Stimulated activated CD8-positive, alpha-beta memory T cell treated with anti-CD3 and anti-CD28 coated beads, Interleukin-4, amount 100 ng/mL, for 24 hours (primary cell): ENCODE measurements at places on chromosomes 1 and 21.
A peak's percentile ranks its signal among the peaks of the same experiment; 100 is the strongest.

DNA sequence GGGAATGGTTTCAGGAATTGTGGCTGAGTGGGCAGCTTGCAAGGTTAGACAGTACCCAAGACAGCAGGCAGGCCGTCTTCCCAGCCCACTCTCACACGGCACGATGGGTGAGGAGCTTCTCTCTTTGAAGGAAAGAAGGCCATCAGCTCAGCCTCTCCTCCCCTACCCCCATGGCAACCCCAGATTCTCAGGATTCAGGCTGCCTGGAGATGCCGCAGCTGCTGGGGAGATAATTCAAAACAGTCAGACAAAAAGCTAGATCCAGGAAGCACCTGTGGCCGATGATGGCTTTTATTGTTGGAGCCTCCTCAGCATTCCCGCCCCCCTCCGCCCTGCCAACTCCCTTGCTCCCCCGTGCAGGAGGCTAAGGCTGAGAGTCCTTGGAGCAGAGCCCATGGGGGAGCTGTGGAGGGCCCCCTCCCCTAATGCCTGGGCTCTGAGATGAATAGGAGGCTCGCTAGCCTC lies 220.5 kb downstream of the TRABD2B start:
- DNase-seq: no peak

DNA sequence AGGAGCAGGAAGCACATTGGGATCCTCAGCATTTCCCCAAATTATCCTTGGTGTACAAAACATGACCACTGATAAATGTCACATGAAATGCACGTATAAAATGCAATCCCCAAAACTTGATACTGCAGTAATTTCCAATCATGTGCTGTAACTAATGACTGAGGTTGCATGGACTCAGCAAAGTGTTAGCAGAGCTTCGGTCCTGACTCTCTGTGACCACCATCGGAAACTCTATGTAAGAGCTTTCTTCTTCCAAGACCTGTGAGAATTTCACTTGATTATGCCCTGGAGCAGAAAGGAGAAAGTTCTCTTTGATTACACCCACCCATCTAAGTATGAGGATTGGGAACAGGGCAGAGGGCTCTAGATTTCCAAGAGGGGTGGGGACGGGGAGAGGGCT lies 908 bp downstream of the CD53 start:
- DNase-seq: no peak

DNA sequence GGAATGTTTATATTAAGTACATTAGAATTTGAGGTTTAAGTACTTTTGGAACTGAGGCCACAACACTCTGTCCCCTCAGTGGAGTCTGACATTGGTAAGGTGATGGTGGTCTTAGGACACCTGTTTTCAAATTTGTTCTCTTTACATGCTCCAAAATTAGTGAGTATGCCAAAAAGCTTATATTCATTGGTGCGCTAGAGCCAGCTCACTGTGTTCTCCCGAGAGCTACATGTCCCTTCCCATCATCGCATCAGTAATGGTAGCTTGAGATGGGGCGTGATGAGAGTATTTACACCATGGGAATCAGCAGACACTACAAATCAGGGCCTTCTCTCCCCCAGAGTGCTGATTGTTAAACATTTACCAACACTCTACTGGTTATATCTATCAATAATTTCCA lies 19.5 kb downstream of the ETS2 start:
- DNase-seq: no peak

GRCh38 chr1:54980046-54980527 lies 341 bp upstream of the TMEM61 start:
- DNase-seq: no peak

DNA sequence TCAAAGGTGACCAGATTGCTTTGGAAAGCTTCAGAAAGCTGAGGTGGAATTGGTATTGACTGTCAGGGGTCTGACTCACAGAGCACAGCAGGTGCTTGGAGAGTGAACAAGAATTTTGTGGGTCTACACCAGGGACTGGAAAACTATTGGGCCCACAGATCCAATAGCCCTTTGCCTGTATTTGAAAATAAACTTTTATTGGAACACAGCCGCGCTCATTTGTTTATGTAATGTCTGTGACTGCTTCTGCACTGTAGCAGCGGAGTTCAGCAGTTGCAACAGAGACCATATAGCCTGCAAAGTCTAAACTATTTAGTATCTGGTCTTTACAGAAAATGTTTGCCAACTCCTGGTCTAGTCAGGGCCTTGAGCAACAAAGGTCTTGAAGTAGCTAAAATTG lies 315.6 kb downstream of the NFIA start:
- DNase-seq: no peak

- no peak for DNase-seq
Observed at GRCh38 chr1:225361176-225361575, 66.7 kb downstream of the LBR start.

DNA sequence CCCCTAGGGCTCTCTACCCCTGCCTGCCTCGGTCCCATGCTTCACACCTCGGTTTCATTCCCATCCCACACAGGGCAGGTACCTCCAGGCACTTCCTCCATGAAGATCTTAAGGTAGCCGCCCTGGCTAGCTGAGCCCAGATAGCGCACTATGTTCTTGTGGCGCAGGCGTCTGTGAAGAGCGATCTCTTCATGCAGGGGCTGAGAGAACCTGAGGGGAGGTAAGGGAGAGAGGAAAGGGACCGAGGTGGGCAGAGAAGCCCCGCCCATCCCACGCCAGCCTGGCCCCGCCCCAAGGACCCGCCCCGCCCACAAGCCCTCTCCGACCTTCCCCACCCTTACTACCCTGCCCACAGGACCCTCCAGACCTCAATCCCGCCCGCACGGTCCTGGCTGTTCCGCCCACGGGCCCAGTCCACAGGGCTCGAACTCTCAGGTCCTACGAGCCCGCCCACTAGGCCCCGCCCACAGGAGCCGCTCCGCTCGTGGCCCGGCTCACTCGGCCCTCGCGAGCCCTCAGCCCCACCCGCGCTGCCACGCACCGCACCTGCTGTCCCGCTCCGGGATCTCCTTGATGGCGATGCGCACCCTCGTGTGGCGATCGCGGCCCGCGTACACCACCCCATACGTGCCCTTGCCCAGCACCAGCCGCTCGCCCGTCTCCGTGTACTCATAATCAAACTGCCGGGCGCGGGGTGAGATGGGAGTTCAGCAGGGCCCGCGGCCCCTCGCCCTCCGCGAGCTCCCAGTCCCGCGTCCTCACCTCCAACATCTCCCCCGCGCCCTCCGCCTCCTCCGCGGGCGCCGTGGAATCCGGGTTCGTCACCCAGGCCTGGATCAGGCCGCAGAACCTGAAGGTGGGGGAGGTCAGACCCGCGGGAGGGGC lies 6.4 kb downstream of the MAP3K6 start:
- no peak for DNase-seq

- no peak for DNase-seq
Observed at GRCh38 chr1:13896932-13897331, 196.9 kb downstream of the PRDM2 start.

DNA sequence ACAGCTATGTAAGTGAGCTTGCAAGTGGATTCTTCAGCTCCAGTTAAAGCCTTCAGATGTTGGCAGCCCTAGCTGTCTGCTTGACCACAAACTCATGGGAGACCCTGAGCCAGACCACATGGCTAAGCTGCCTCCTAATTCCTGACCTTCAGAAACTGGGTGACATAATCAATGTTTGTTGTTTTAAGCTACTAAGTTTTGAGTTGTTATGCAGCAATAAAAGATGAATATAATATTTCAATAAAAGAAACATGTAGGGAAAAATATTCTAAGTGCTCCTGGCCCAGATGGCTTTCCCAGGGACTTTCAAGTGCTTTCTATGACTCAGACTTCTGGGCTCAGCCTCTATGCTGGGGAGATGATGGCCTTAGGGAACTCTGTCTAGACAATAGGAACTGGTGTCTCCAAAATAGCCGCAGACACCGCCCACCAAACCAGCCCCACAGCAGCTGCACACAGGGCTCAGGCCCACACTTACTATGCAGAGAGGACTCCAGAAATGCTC lies 20.3 kb upstream of the AZIN2 start:
- no peak for DNase-seq

- no peak for DNase-seq
Observed at GRCh38 chr1:193359631-193360030, 173.2 kb upstream of the B3GALT2 start.

- DNase-seq: no peak
Observed at GRCh38 chr1:221884821-221885220, 142.9 kb upstream of the DUSP10 start.

DNA sequence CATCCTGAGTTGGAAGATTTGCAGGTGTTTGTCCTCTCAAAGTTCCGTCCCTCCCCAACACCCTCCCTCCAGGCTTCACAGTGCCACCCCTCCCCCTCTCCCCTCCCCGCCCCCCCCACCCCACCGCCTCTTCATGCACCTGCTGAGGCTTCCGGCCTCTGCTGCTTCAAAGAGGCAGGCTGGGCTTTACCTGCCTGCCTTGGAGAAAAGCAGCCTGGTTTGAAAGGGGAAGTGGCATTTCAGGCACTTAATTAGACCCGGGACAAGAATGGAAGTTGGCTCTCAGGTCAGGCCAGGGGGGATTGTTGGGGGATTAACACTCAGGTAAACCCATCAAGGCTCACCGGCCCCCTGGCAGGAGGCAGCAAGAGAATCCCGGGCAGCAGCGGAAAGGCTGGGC lies 21.1 kb downstream of the PAX7 start:
- DNase-seq: no peak

- DNase-seq: no peak
Observed at GRCh38 chr1:115246526-115246925, 91.5 kb downstream of the NGF start.

DNA sequence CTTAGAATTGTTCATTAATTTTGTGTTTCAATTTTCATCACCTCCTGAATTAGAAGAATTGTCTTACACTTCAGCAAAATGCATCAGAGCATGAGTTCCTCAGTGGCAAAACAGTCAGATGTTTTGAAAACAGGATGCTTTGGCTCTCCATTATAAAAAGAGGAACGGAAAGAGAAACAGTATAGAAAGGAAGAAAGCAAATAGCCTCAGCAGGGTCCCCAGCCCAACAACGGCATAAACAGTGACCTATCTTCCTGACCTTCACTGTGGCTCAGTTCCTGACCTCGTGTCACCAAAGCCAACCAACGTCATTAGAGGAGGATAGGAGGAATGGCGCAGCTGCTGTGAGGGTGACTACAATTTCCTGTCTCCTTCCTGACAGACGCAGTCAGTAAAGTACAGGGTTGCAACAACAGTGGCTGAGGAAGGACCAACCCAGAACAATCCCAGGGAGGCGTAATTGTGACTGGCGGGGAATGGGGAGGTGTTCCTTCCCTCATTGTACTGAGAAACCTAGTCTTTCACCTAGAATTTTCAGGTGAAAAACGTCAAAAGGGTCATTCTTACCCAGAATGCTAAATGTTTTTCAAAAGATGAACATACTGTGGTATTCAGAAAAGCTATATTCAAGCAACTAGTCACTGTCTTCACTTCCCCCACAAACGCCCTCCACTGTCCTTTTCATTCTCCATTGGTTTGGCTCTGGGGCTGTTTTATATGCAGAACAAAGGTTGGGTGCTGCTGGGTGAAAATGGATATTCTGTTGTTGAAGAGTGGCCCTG lies 197.9 kb upstream of the SGIP1 start:
- DNase-seq: peak; percentile 44
